GM03348 (cell line): ENCODE measurements at places on chromosomes 3 and 15.

DNA sequence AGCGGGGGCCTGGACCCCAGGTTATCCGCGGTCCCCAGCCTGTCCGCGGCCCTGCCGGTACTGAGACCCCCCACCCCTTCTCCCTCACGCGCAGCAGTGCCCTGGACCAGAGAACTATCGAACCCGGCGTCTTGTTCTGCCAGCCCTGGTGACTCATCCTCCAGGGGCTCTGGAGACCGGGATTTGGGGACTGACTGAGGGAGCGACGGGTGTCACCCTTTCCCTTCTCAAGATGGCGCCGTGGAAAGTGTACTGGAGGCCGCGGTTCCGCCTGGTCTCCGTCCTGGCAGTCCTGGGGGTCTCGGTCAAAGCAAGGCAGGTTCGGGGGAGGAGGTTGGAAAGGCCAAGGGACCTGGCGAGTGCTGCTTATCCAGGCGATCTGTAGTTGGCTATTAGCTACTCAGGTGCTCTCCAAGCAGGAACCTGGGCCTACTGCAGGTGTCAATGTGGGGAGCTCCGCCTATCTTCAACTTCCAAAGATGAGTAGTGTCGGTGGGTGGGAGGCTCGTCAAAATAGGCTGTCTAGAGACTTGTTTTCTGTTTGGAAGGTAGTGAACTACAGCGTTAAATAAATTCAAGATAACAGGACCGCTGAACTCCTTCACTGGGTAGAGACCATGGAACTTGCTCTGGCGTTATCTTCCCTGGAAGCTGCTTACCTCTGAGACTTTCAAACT lies 790 bp downstream of the RAB5A start:
- DNase-seq: peak; percentile 63

- no peak for DNase-seq
Measured at GRCh38 chr3:30184091-30184810, 422.1 kb upstream of the TGFBR2 start.

- DNase-seq: no peak
Measured at GRCh38 chr3:51966486-51966885, 768 bp downstream of the PCBP4 start.

GRCh38 chr15:56732886-56733135 lies 498 bp downstream of the ZNF280D start:
- DNase-seq: no peak

DNA sequence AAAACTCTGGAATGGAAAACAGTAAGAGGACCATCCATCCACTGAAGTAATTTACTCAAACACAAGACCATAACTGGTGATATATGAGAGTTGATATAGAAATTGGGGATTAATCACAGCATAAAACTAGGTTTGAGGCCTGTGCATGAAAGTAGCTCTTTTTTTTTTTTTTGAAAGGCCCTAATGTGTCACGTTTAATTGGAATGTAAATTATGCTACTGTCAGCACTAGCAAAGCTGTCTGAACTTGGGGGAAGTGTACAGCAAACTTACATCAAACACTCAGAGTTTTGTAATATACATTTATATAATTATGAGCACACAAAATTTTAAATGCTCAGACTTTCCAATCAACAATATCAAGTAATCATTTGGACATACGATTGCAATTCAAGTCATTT lies 154.1 kb downstream of the GREM1 start:
- DNase-seq: no peak

DNA sequence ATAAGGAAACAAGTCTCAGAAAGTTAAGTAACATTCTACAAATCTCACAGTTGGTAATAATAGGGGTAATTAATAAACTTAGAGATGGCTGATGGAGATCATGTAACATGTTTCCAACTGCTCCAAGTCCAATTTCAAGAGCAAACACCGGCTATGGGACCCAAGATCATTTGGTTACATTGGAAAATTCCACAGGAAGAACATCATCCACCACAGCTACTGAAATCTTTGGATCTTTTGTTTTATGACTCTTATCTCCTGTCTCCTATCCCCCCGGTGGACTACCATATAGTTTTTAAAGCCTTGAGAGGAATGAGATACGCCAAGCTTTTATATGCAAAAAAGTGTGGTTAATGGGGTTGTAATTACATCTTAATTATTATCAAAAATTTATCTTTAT lies 216.1 kb downstream of the WNT5A start:
- DNase-seq: no peak
